Upper lobe of right lung (tissue), 1 donor: ENCODE measurements at places on chromosomes 11 and 22. TPM values are rescaled to one million over a fixed set of nuclear protein-coding genes. Genes with fewer than 3 reads are reported as not detected.

- H3K36me3 ChIP-seq = no peaks in the 10 kb centered on the region
- DNase-seq = peak; percentile 87
- H3K27ac ChIP-seq = peak within 1 kb of the TSS; percentile 77
- peaks cover 21% of the 10 kb centered on the region for H3K4me1 ChIP-seq
- H3K4me3 ChIP-seq = peak within 1 kb of the TSS; percentile 100
- no peaks in the 10 kb centered on the region for H3K27me3 ChIP-seq
These were observed at the start of gene BMAL1 for GRCh38 chr11:13277768-13278608. TSS of gene BMAL1 (plus strand) at chr11:13277790. CDS start at chr11:13354309, 76,519 bp downstream.

DNA sequence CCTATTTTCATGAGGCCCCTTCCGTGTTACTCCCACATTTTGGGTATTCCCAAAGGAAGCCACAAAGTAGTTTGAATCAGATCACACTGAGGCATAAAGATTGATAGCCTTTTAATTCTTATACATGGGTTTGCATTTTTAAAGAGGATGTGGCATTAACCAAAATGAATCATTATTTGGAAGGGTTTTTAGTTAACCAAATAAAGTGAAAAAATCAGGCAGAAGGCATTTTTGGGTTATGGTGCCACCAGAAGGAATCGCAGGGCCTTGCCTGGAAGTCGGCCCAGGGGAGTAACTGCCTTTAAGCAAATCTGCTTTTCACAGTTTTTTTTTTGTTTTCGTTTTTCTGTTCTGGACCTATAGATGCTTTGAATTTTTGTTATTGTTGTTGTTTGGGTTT lies 55.4 kb downstream of the HSD17B12 start:
- H3K27me3 ChIP-seq = no peaks in the 10 kb centered on the region
- no peak overlapping the region for H3K4me3 ChIP-seq
- H3K36me3 ChIP-seq = peaks cover 6% of the 10 kb centered on the region
- H3K4me1 ChIP-seq = peaks cover 7% of the 10 kb centered on the region
- H3K27ac ChIP-seq = no peak overlapping the region
- no peak for DNase-seq

- H3K27me3 ChIP-seq = no peaks in the 10 kb centered on the region
- peaks cover 3% of the 10 kb centered on the region for H3K36me3 ChIP-seq
- H3K27ac ChIP-seq = no peak overlapping the region
- H3K4me1 ChIP-seq = no peaks in the 10 kb centered on the region
- no peak overlapping the region for H3K4me3 ChIP-seq
- no peak for DNase-seq
These were observed 29.7 kb downstream of the FADS3 start for GRCh38 chr11:61861634-61862033.

- H3K4me3 ChIP-seq = no peak overlapping the region
- no peaks in the 10 kb centered on the region for H3K36me3 ChIP-seq
- no peak for DNase-seq
- H3K4me1 ChIP-seq = no peaks in the 10 kb centered on the region
- no peak overlapping the region for H3K27ac ChIP-seq
These were observed 339.7 kb upstream of the B3GAT1 start for GRCh38 chr11:134751766-134752165.

DNA sequence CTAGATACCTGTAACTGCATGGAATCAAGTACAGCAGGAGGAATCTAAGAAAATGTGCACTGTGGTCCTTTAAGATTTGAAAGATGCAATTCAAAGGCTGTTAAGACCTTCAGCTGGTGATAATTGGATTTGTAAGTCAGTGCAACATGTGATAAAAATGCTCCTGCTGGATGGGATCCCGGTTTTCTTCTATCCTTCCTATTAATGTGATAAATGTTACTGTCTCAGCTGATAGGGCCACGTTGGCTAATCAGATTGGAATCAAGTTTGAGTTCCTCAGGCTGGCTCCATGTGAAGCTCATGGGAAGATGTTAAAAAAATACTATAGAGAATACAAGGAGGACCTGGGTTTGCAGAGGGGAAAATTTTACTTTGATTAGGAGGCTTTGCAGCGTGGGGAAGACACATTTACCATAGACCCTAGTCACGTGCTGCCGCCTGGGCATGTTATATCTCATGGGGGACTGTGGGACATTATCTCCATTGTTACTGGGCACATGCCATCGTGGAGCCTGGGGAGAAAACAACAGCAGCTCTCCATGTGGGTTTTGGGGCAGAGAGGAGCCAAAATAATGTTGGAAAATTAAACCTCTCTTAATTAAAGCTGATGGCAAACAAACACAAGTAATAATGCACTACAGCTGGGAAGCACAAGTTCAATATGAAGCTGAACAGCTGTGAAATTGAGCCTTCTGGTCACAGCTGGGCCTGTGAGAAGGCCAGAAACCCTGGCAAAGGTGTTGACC lies 652.5 kb downstream of the NTM start:
- no peaks in the 10 kb centered on the region for H3K36me3 ChIP-seq
- H3K4me3 ChIP-seq = no peak overlapping the region
- H3K4me1 ChIP-seq = no peaks in the 10 kb centered on the region
- no peaks in the 10 kb centered on the region for H3K27me3 ChIP-seq
- H3K27ac ChIP-seq = no peak overlapping the region

GRCh38 chr11:16347928-16348685 lies 8.2 kb downstream of the SOX6 start:
- no peak overlapping the region for H3K27ac ChIP-seq
- no peaks in the 10 kb centered on the region for H3K27me3 ChIP-seq
- no peaks in the 10 kb centered on the region for H3K36me3 ChIP-seq
- DNase-seq = no peak
- no peak overlapping the region for H3K4me3 ChIP-seq
- H3K4me1 ChIP-seq = no peaks in the 10 kb centered on the region

- no peaks in the 10 kb centered on the region for H3K36me3 ChIP-seq
- DNase-seq = no peak
- no peaks in the 10 kb centered on the region for H3K27me3 ChIP-seq
- H3K4me3 ChIP-seq = no peak overlapping the region
These were observed 42.9 kb downstream of the LRRC32 start for GRCh38 chr11:76627606-76628005.

DNA sequence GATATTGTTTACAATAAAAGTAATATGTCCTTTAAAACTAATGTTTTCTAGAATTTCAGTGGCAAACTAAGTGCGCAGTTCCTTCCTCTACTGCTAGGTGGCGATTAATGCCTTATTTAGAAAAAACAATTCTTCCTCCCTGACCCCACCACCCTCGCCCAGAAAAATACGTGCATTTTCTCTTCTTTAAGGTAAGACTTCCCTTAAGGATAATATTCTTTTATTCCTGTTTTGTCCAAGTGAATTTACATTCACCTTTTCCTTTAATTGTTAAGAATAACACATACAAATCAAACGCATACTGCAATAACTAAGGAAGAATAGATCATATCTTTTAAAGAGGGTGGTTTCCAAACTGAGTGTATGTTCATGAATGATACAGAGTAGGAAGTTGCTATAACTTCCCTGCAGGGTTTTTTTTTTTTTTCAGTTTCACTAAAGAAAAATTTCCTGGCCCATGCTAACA lies 17.0 kb upstream of the PSMA1 start:
- no peak overlapping the region for H3K4me3 ChIP-seq
- no peaks in the 10 kb centered on the region for H3K27me3 ChIP-seq
- no peaks in the 10 kb centered on the region for H3K36me3 ChIP-seq
- peak overlapping the region; percentile 3 for H3K27ac ChIP-seq

- no peak for DNase-seq
- H3K36me3 ChIP-seq = no peaks in the 10 kb centered on the region
- H3K4me3 ChIP-seq = no peak overlapping the region
These were observed 86.2 kb upstream of the BARX2 start for GRCh38 chr11:129289350-129290040.

- H3K36me3 ChIP-seq = no peaks in the 10 kb centered on the region
- peak overlapping the region; percentile 98 for H3K27ac ChIP-seq
- DNase-seq = no peak
- H3K4me3 ChIP-seq = no peak overlapping the region
These were observed 1.7 kb upstream of the CAVIN3 start for GRCh38 chr11:6321961-6322362.

- no peaks in the 10 kb centered on the region for H3K27me3 ChIP-seq
- H3K27ac ChIP-seq = no peak overlapping the region
- no peak overlapping the region for H3K4me3 ChIP-seq
- no peaks in the 10 kb centered on the region for H3K4me1 ChIP-seq
- no peaks in the 10 kb centered on the region for H3K36me3 ChIP-seq
These were observed 16.9 kb upstream of the SPTY2D1 start for GRCh38 chr11:18650859-18651557.

- no peak overlapping the region for H3K4me3 ChIP-seq
- no peak for DNase-seq
- no peak overlapping the region for H3K27ac ChIP-seq
These were observed 20.1 kb downstream of the POU2F3 start for GRCh38 chr11:120259988-120260565.

- no peaks in the 10 kb centered on the region for H3K4me1 ChIP-seq
- no peak for DNase-seq
- no peak overlapping the region for H3K4me3 ChIP-seq
- H3K36me3 ChIP-seq = no peaks in the 10 kb centered on the region
These were observed 67.0 kb downstream of the SHANK2 start for GRCh38 chr11:71185411-71185810.

GRCh38 chr11:62391642-62392425 lies 27.0 kb upstream of the SCGB1A1 start:
- no peak overlapping the region for H3K4me3 ChIP-seq
- DNase-seq = peak; percentile 18
- no peak overlapping the region for H3K27ac ChIP-seq
- peaks cover 4% of the 10 kb centered on the region for H3K36me3 ChIP-seq
- no peaks in the 10 kb centered on the region for H3K27me3 ChIP-seq

DNA sequence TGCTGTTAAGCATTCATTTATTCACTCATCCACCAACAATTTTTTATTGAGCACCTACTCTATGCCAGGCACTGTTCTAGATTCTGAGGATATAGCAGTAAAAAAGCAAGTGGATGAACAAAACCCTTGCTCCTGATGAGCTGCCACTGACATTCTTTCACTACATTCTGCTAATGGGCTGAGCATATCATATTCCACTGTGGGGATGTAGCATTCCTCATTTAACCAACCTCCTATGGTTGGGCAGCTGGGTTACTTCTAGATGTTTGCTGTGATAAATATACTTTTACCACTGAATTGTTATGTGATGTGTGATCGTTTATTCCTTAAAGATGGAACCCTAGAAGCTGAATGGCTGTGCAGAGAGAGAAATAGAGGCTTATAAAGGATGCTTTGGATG lies 176.9 kb downstream of the MN1 start:
- H3K36me3 ChIP-seq = no peaks in the 10 kb centered on the region
- H3K4me1 ChIP-seq = no peaks in the 10 kb centered on the region
- DNase-seq = no peak
- H3K27ac ChIP-seq = no peak overlapping the region

DNA sequence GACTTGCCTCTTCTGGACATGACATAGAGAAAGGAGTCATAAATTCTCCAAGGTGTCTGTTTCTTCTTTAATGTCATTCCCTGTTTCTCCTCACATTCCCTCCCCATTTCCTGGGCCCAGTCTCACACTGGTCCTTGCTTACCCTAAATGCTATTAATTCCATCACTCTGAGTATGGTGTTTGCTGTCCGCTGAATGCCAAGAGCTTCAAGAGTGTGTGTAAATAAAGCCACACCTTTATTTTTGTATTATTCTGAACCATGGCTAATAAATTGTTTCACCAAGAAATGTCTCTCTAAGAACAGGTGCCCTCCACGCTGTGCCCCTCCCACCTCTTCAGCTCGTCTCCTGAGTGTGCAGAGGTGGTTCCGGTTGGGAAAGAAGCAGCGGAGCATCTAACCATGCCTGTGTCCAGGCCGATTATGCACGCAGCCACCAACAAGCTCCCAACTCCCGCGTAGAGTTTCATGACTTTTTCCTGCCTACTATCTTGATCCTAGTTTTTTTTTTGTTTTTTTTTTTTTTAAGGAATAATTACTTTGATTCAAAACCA lies 8.6 kb downstream of the TMEM121B start:
- DNase-seq = no peak
- H3K27ac ChIP-seq = no peak overlapping the region
- H3K4me3 ChIP-seq = no peak overlapping the region
- H3K27me3 ChIP-seq = no peaks in the 10 kb centered on the region
- peaks cover 10% of the 10 kb centered on the region for H3K4me1 ChIP-seq

GRCh38 chr11:132848336-132848735 lies 684.0 kb downstream of the OPCML start:
- H3K36me3 ChIP-seq = no peaks in the 10 kb centered on the region
- no peaks in the 10 kb centered on the region for H3K4me1 ChIP-seq
- H3K27me3 ChIP-seq = no peaks in the 10 kb centered on the region
- H3K27ac ChIP-seq = no peak overlapping the region
- DNase-seq = no peak

GRCh38 chr11:117204283-117205080 lies 5.3 kb downstream of the TAGLN start:
- peaks cover 28% of the 10 kb centered on the region for H3K36me3 ChIP-seq
- no peaks in the 10 kb centered on the region for H3K27me3 ChIP-seq
- H3K4me3 ChIP-seq = no peak overlapping the region
- H3K27ac ChIP-seq = no peak overlapping the region
- peaks cover 4% of the 10 kb centered on the region for H3K4me1 ChIP-seq

DNA sequence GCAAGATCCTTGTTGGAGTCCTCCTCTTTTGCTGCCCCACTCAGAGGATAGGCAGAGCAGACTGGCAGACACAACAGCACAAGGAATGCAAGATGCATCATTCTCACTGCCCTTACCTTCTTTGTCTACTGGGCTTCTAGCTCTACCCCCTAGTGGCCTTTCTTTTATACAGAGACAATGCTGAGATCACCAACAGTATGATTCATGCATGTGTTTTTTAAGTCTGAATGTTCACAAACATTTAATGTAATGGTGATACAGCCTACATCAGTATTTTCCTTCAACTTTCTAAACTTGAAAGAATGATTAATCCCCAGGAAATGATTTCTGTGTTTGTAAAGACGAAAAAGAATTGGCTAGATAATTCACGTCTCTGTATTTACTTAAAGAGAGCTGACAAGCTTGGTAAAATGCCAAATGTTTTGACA lies at the start of gene MMP10:
Gene MMP10 (minus strand): TSS at position 138 of the 428 bp plus-strand sequence. CDS start 37 bp downstream, at position 101.
- H3K4me1 ChIP-seq = no peaks in the 10 kb centered on the region
- no peaks in the 10 kb centered on the region for H3K27me3 ChIP-seq
- DNase-seq = no peak
- no peaks in the 10 kb centered on the region for H3K36me3 ChIP-seq

- H3K36me3 ChIP-seq = no peaks in the 10 kb centered on the region
- no peaks in the 10 kb centered on the region for H3K27me3 ChIP-seq
- no peaks in the 10 kb centered on the region for H3K4me1 ChIP-seq
- peak; percentile 73 for DNase-seq
- H3K4me3 ChIP-seq = no peak overlapping the region
These were observed 6.9 kb upstream of the NRXN2 start for GRCh38 chr11:64729851-64730382.

Gene MS4A4A
- total RNA-seq = 53.9 TPM

Gene SCN4B
- 7.2 TPM for total RNA-seq

Gene SLC22A6
- total RNA-seq = not detected

Gene TESMIN
- 0.81 TPM for total RNA-seq

Gene SCGB2A2
- total RNA-seq = not detected

Gene BTBD18
- total RNA-seq = not detected

Gene ZNF214
- 3.7 TPM for total RNA-seq

Gene EXPH5
- total RNA-seq = 30.8 TPM

Gene C11orf97
- total RNA-seq = not detected

Gene NPAS4
- not detected for total RNA-seq

Gene SPON1
- 76.8 TPM for total RNA-seq
